ENCODE measurements at places on chromosomes 11 and 22.
A peak's percentile ranks its signal among the peaks of the same experiment; 100 is the strongest.

DNA sequence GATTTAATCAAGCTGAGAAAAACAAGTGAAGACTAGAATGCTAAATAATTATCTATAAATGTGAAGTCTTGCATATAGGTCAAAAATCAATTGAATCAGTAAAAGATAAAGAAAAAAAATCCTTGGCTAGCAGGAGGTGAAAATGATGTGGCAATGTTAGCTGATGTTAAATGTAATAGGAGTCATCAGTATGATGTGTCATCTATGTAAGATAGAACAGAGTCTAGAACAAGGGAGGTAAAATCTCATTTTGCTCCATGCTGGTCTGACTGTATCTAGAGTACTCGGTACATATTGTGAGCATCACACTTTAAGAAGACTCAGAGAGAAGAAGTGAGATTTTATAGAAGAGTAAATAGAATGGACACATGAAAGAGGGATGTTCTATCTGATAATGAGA is 721.2 kb downstream of the ETS1 start:
- DNase-seq: no peak

DNA sequence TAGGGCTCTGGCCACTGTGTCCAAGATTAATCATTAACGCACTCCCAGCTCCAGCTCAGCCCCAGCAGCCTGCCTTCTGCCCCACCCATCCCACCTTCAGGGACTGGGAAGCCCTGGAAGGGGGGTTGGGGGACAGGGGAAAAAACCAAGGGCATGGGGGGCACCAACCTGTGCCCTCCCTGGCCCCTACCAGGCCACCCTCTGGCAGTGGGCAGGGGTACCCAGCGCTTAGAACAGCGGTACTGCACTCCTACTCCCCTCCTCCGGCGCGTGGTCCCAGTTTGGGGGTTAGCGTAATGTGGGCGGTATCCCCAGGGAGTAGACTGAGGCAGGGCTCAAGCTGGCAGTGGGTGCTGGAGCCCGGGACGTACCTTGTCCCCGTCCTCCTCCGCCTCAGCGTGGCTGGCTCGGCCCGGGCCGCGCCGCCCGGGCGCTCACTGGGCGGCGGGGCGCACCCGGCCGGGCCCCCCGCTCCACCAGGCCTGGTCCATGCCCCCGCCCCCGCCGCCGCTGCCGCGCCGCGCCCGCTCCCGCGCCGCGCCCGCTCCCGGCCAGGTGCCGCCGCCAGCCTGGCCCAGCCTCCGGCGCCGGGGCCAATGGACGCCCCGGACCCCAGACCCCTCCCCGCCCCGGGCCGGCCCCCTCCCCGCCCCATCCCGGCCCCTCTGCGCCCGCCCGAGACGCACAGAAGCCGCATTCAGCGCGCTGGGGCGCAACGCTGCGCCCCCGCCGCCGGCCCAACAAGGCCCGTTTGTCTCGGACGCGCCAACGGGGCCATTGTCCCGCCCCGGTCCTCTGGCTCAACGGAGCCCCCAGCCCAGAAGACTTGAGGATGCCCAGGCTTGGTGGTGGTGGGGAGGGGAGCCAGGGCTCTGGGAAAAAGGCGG is at the start of gene GAL3ST1:
Gene GAL3ST1 (minus strand): TSS at position 571 of the 887 bp plus-strand sequence. CDS start 17,273 bp downstream, outside the sequence.
- no peak for DNase-seq

- no peak for DNase-seq
Observed at GRCh38 chr11:57530215-57530595, 349 bp downstream of the TIMM10 start.

- DNase-seq: no peak
Observed at GRCh38 chr22:37126882-37127281, 17.4 kb upstream of the TMPRSS6 start.

- peak; percentile 31 for DNase-seq
Observed at GRCh38 chr11:126817096-126817495, 183.5 kb downstream of the KIRREL3 start.

- DNase-seq: no peak
Observed at GRCh38 chr11:76880956-76881355, 20.2 kb downstream of the ACER3 start.

DNA sequence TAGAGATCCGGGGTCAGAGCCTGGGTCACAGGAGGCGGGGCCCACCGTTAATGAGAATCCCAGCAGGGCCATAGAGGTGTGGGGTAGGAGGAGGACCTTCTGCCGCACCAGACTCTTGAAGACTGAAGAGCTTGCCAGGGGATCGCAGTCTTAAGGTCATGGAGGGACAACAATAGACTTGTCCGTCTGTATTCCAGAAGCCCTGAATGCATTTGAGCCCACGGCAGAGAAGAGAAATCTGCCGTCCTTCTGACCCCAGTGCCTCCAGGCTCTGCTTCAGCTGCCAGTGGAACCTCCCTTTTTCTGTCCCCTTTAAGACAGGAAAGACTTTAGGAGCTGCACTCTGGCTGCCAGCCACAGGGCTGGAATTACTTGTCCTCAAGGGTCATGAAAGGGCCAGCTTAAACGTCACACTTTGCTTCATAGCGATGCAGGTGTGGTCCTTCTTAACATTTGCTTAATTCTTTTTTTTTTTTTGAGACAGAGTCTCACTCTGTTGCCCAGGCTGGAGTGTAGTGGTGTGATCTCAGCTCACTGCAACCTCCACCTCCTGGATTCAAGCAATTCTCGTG is 15.5 kb upstream of the ST3GAL4 start:
- DNase-seq: no peak

DNA sequence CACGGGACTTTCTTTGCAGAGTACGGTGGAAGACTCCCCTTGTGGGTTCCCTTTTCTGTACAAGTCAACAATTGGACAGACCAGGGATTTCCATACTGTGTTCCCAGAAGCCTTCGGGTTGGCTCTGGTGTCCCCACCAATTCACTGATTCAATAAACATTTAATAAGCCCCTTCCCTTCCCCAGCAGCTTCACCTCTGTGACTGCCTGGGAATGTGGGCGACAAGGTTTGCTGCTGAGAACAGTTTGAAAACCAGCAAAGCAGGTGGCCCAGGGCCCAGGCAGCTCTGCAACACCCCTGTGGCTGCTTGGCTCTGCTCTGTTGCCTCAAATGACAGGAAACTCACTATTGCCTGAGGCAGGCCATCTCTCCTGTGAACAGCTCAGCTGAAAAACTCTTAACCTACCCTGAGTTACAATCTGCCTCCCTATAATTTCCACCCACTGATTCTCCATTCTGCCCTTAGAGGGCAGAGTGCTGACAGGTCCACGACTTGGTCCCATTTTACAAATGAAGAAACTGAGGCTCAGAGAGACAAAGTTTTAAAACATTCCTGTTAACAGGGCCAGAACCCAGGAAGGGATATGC is 10.4 kb downstream of the ADORA2A start:
- DNase-seq: no peak

DNA sequence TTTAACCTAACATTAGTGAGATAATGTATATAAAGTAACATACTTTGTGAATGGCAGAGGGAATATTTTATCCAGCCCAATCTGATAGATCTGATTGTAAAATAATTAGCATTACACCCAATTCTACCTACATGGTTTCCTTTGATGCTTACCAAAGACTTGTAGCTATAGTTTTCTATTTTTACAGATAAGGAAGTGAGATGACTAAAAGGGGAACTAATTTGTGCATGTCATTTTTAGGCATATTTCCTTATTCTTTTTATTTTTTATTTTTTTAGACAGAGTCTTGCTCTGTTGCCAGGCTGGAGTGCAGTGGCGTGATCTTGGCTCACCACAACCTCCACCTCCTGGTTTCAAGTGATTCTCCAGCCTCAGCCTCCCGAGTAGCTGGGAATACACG is 793.7 kb upstream of the LRRC4C start:
- no peak for DNase-seq

- no peak for DNase-seq
Observed at GRCh38 chr11:26297189-26297975, 34.5 kb upstream of the ANO3 start.

- no peak for DNase-seq
Observed at GRCh38 chr22:46072110-46072881, 78.0 kb upstream of the PPARA start.
